Left lobe of liver (tissue), 2 donors: ENCODE measurements at places on chromosomes 16 and 17. TPM values are rescaled to one million over a fixed set of nuclear protein-coding genes. Genes with fewer than 3 reads are reported as not detected.

GRCh38 chr17:47295037-47295873, 28.5 kb upstream of the EFCAB13 start:
- DNase-seq = no peak

KRTAP4-1 gene
- not detected for total RNA-seq

NRN1L gene
- total RNA-seq = 0.88 TPM

KRT24 gene
- not detected for total RNA-seq

- DNase-seq = peak; percentile 43
Observed at GRCh38 chr17:8019166-8019565, 16.8 kb downstream of the GUCY2D start.

DNA sequence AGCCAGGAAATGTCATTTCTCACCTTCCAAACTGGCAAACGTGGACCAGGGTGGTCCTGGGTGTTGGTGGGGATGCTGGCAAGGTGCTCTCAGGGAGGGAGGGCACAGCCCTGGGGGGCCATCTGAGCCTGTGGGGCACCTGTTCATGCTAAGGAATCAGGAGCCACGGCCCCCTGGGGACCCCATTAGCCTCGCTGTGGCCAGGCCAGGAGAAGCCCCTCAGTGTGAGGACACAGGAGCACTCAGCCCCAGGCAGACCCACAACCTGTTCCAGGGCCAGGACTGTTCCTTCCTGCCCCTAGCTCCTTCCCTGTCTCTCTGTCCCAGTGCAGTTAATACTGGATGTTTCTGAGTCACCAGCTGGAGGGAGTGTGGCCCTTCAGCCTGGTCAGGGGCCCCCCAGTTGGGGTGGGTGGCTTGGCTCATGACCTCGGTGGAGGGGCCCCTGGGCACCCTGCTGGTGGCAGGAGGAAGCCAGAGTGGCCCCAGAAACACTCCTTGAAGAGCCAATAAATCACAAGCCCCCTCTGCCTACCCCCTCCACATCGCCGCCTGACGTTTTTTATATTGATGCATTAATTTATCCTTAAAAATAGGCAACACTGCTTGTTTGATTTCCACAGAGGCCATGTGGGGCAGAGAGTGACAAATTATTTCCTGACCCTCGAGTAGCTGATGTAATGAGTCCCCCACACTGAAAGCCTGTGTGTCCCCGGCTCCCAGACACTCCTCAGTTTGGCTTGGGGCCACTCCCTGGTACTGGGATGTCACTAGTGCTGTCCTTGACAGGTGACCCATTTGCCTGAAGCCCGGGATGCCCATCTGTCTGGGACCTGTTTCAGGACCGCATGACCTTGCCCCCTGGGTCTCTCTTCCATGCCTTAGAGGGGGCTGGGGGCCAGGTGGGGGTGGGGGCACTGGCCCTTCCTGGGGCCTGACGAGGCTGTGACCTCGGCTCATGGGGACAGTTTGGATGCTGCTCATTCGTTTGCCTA, 22.3 kb downstream of the ACTG1 start:
- no peak for DNase-seq

MYH2 gene
- not detected for total RNA-seq

- DNase-seq = no peak
Observed at GRCh38 chr17:62126292-62126691, 61.2 kb upstream of the MED13 start.

DNA sequence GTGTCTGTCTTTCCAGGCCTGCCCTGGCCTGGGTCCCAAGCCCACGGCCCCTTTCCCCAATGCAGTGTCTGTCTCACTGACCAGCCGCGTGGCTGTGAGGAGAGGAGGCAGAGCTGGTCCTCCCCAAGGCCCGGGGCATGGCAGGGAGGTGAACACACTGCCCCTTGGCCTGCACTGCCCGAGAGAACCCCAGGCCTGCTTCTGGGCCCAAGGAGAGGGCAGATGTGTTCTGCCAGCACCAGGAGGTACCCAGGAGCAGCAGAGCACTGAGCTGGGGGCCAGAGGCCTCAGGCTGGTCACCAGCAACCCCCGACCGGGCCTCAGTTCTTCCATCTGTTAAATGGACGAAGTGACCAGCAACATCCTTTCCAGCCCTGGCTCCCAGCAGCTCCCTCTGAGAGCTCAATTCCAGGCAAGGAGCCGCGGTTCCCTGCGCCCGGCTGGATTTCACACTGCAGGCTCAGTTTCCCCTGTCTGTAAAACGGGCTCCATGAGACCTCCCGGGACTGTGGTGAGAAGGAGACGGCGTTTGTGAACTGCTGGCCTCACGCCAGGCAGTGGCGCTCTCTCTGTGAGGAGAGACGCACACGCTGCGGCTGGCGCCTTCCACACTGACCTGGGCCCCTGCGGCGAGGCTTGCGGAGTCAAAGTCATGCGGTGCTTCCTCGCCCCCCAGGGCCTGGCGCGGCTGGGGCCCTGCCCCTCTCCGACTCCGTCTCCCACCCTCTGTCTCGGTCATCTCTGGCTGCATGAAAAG, 8.1 kb upstream of the ZFPM1 start:
- DNase-seq = no peak

DNA sequence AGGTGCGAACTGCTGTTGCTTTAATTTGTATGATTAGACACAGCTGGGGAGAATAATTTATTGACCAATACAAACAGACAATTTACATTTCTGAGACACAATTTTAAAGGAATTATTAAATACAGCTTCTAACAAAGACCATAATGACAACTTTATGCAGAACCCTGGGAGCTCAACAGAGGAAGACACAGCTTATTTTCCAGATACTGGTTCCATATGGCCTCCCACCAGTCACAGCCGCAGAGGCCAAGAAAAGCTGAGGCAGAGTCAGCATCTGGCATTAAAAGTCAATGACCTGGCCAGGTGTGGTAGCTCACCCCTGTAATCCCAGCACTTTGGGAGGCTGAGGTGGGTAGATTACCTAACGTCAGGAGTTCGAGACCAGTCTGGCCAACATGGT, 66.1 kb upstream of the BCAR1 start:
- DNase-seq = no peak

KRTAP1-1 gene
- not detected for total RNA-seq

- no peak for DNase-seq
Observed at GRCh38 chr17:80773243-80773991, 218.2 kb upstream of the CHMP6 start.

SMARCE1 gene
- total RNA-seq = 28.3 TPM

DNA sequence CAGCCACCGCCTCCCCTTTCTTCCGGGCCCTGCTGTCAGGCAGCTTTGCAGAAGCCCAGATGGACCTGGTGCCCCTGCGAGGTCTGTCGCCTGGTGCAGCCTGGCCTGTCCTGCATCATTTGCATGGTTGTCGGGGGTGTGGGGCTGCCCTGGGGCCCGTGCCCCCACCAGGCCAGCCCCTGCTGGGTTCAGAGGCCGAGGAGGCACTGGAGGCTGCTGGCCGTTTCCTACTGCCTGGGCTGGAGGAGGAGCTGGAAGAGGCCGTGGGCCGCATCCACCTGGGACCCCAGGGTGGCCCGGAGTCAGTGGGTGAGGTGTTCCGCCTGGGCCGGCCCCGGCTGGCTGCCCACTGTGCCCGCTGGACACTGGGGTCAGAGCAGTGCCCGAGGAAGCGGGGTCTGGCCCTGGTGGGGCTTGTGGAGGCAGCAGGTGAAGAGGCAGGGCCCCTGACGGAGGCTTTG, 5.5 kb upstream of the TGFB1I1 start:
- DNase-seq = no peak

DNA sequence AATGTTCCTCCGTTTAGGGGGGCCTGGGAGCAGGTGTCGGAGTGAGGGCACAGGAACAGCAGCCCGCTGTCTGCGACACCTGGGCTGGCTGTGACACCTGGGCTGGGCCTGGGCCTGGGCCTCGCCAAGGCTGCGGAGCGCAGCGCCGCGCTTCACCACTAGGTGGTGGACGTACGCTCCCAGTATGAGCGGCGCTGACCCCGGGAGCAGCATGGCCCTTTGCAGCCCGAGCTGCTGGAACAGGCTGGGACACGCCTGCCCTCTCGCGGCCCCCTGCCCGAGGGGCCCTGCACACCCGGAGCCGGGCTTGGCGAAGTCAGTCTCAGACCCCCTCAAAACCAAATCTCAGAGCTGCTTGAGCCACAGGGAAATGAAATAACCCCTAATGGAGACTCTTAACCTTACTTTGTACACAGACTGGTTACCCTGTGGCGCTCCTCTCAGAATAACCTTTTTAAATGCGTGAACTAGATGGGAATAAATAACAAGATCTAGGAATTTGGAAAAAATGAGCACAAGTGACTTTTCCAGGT, 38.6 kb upstream of the FA2H start:
- peak; percentile 78 for DNase-seq

DNA sequence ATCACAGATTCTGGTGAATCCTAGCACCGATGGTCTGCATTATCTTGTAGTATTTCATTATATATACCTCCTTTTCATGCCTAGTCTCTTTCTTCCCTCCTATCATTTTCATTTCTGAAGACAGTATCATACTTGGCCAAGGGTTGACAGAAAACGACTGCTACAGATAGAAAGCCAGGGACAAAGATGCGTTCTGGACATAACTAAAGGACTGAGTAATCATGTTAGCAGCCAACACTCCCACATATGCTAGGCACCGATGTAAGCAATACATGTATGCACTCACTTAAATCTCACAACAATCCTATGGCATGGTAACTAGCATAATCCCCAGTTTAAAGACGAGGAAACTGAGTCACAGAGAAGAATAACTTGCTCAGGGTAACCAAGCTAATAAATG, 22.9 kb downstream of the RDM1 start:
- DNase-seq = no peak

DNA sequence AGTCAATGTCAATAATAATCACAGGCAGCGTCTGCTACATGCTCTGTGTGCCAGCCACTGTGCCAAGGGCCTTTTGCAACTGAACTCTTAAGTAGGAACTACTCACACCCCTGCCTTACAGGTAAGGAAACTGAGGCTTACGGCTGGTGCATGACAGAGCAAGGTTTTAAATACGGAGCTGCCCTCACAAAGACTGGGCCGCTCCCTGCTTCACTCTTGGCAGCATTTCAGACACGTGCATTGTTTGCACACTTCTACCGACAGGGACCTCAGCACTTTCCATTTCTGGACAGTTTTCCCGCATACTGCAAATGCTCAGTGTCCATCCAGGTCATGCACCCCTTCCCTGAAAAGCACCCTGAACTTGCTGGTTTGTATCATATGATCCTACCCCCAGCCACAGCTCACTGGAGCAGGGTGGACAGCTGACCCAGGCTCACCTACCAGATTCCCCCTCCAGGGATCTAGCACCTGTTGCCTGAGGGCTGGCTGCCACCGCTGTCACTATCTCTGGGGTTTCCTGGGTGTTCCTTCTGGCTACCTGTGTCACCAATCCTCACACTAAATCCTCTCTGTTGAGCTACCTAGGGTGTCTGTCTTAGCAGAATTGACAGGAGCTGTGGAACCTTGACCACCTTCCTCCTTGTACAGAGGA, 142.9 kb downstream of the C16orf78 start:
- DNase-seq = no peak

- no peak for DNase-seq
Observed at GRCh38 chr16:26196310-26196709, 504.6 kb downstream of the HS3ST4 start.

GRCh38 chr16:8950580-8951077, 13.1 kb downstream of the USP7 start:
- DNase-seq = no peak

CLEC3A gene
- not detected for total RNA-seq

- no peak for DNase-seq
Observed at GRCh38 chr16:89113152-89113547, 19.5 kb downstream of the ACSF3 start.

- DNase-seq = no peak
Observed at GRCh38 chr17:34769049-34769448, 189.7 kb downstream of the TMEM132E start.

DNA sequence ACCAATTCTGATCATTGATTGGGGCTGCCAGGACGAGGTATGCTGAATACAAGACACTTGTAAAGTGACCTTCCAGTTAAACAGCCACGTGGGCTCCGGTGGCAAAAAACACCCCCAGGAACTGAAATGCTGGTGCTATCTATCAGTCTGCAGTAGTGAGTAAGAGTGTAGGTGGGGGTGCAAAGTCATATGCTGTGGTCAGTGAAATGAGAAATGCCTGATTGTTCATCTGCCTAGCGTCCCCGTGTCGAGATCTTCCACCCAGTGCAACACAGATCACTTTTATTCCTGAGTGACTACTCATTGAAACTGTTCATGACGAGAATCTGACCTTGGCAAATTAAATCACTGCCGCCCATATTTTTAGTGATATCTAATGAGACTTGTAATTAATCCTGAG, 806.5 kb upstream of the GOT2 start:
- no peak for DNase-seq

DNA sequence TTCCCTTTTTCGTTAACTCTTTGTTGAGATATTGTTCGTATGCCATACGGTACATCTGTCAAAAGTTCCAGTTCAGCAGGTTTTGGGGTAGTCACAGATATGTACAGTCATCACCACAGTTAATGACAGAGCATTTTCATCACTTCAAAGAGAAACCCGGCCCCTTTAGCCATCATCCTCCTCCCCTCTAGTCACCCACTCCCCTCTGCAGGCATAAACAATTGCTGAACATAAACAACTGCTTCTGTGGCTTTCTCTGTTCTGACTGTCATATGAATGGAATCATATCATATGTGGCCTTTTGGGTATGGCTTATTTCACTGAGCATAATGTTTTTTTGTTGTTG, 59.3 kb downstream of the RNF213 start:
- DNase-seq = no peak

KIF19 gene
- 0.58 TPM for total RNA-seq

DNA sequence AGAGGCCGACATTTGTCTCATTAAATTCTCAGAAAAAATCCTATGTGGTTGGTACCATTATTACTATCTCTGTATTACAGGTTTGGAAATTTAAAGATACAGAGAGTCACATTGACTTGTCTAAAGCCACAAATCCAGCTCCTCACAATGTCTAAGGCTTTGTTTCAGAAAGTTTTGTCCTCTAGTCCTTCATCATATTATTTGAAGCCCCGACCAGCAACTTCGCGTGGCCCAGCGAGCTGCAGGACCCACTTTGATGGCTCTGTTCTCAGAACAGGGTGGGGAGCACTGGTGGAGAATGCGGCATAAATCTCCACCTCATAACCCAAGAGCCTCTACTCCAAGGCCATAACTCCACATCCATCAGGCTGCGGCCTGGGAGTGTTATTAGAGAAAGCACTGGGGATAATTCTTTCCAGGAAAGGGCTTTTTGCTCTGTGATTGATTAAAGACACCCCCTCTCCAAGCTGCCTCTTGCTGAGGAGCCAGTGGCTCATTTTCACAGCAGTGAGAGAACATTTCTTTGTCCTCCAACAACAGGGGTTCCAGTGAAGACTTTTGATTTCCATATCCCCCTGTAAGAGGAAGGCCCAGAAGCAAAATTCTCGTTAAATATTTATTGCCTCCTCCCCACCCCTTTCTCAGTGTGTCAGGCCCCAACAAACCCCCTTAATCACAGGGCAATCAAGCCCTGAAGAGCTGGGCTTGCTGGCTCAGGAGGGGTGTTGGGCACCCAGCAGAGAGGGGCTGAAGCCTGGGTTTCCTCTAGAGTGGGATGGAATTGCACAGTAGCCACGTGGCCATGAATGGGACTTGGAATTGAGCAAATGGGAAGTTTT, 113.7 kb upstream of the CDH11 start:
- DNase-seq = no peak

- DNase-seq = no peak
Observed at GRCh38 chr16:69443927-69444631, 19.7 kb downstream of the CYB5B start.

GRCh38 chr17:40323391-40324381, 14.7 kb downstream of the RARA start:
- no peak for DNase-seq

- DNase-seq = no peak
Observed at GRCh38 chr17:78498848-78499247, 78.3 kb downstream of the DNAH17 start.

- no peak for DNase-seq
Observed at GRCh38 chr16:58201163-58201562, 3.3 kb upstream of the CSNK2A2 start.
